Stimulated activated CD4-positive, alpha-beta T cell treated with anti-CD3 and anti-CD28 coated beads, TNF-alpha, amount 100 ng/mL, for 24 hours (primary cell): ENCODE measurements at places on chromosomes 16 and 17.

- DNase-seq = no peak
Measured at GRCh38 chr17:57515662-57516211, 229.4 kb downstream of the CCDC182 start.

DNA sequence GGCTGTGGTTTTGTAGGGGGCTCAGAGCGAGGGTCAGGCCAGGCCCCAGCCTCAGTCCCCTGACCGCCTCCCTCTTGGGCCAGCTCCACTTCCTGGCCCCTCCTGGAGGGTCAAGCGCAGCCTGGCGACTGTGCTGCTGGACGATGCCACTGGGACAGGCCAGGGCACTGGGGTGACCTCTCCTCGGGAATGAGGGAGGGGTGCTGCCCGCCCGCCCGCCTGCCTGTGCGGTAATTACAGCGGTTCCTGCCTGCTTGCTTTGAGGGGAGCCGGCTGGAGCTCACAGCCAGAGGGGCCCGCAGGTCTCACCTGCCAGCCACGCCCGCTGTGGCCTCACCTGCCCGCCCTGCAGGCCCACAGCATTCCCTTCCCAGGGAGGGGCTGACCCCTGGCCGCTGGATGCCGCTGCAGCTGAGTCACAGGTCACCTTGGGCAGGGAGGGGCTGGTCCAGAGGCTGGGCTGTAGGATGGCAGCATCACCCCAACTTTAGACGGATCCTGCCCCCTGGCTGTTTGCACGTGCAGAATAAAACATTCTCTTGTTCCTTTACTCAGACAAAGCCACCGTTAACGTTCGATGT is 76.7 kb upstream of the CBX4 start:
- DNase-seq = no peak

DNA sequence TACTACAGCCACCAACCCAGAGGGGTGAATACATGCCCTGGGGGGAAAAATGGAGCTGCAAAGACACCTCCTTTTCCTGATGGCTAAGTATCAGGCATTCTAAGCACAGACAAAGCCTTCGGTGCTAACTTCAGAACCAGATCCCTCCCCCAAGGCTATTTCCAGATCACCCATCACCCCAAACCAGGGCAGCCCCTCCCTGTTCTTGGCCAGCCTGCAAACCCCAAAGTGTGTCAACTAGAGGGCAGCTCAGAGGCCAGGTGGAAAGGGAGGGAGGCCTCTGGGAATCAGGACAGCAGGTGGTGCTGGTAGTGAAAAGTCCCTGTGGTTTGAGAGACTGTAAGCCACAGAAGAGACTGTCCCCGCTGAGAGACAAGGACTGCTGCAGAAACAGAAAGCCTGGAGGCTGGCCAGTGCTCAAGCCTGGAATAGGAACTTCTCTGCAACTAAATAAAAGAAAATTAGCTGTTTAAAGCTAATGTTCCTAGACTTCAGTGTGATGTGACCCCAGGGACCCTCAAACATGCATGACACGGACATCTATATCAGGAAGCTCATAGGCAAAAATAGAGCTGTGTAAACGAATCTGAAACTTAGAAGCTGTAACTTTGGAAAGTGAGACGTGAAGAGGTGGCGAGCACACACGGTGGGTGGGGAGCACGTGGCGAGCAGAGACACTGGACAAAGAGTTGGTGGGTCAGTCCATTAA is 9.1 kb downstream of the TUBG1 start:
- DNase-seq = no peak

DNA sequence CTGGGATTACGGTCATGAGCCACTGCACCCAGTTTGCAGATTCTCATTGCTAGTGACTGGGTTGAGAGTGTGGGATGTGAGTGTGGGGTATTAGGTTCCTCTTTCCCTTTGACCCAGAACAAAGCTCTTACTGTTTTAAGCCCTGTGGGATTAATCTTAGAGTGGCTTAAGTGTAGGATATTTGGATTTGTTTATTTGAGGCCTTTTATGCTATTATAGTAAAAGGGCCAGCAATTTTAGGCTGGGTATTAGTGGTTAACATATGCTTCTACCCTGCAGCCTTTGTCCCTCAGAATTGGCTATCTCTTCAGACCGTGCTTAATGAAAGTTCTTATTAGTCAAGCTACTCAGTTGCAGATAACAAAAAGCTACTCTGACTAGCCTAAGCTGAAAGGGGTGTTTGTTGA is 3.2 kb downstream of the SGF29 start:
- no peak for DNase-seq

DNA sequence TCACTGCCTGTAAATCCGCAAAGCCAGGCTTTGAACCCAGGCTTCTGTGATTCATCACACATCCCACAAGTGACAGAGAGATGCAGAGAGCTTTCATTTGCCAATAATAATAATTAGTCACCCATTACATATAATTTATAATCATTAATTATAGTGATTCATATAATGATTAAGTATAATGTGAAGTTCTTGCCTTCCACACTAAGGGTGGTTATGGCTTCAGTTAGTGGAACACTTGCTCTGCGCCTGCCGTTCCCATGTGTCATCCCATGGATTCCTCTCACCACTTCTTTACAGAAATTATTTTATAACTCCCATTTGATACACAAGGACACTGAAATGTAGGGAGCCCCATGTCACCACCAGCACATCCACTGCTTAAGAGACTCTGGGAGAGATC is 39.8 kb upstream of the XYLT1 start:
- no peak for DNase-seq

GRCh38 chr17:21542991-21543390 is 149.3 kb upstream of the KCNJ18 start:
- no peak for DNase-seq

DNA sequence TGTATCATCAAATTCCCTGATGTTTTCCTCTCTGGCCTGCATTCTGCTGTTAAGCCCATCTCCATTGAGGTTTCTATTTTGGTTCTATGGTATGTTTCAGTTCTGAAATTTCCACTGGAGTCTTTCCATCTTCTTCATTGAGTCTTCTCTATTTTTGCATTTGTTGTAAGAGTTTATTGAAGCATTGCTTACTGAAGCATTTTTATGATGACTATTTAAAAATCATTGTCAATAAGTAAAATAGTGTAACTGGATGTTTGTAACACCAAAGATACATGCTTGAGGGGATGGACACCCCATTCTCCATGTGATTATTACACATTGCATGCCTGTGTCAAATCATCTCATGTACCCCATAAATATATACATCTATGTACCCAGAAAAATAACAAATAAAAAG is 8.6 kb downstream of the KRT40 start:
- DNase-seq = no peak

DNA sequence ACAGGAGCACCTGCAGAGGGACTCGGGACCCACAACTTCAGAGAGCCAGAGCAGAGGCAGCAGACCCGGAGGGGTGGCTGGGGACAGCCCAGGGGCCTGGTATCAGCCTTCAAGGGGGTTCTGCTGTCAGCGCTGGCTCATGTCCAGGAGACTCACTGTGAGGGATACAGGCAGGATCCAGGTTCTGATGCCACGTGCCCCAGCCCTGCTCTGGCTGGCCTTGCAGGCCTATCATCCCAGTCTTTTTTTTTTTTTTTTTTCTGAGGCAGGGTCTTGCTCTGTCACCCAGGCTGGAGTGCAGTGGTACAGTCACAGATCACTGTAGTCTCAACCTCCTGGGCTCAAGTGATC is 9.0 kb upstream of the MTSS2 start:
- no peak for DNase-seq

- no peak for DNase-seq
Measured at GRCh38 chr16:17219991-17220390, 250.8 kb downstream of the XYLT1 start.

DNA sequence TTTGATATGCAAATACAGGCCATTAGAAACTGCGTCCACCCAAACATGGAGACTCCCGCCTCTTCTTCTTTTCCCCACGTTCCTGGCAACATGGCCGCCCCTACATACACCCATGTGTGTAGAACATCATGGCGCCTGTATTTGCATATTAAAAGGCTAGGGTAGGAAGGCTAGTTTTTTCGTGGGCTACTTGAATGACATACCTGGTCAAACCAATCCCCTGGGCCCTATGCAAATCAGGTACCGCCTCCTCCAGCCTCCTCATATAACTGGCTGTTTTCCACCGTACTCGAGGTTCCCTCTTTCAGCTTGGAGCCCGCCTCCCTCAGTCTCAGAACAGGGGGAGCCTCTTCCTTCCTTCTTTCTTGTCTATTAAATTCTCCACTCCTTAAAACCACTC is 840 bp upstream of the CD300LB start:
- no peak for DNase-seq

DNA sequence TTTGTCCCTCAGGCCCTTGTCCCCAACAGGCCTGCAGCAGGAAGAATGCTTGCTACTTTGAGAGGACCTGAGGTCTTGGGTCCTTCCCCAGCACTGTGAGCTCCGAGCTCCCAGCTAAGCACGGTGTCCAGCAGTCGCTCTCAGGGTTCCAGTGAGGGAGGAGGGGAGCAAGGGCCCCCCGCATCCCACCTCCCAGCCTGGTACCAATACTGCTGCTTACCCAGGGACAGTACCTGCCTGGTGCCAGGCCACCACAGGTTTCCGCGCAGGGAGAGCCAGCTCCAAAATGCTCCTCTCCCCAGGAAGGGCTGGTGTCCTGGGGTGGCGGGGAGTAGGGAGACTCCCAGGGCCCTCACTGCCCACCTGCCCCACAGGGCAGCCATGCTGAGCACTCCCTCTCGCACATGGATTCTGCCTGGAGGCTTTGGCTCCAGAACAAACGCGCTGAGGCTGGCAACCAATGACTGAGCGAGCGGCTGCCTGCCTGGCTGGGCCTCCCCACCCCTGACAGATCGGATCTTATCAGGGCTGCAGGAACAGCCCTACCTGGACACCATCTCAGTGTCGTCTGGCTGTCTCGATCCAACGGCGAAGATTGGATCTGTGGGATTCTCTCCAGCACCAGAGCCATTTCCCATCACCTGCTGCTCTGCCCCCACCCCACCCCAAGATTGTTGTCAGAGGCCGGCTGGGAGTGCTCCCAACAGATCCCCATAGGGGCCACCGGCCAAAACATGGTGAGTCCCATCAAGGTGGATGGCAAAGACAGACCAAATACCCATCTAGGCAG is 2.4 kb downstream of the DOK4 start:
- DNase-seq = no peak

GRCh38 chr16:17177242-17177958 is 293.4 kb downstream of the XYLT1 start:
- DNase-seq = no peak

DNA sequence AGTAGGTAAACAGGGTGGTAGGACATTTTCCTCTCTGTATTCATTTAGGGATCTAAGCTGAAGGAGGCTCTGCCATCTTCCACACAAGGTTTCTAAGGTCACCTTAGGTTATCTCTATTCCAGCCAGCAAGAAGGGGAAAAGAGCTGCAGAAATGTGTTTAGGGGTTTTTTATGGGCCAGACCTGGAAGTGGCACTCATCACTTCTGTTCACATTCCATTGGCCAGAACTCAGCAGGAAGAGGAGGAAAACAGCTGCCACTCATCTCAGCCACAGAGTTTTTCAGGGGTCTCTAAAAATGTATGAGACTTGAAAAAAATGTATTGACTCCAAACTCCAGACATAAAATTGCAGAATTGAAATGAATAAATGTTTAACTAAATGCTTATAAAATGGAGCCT is 65.8 kb downstream of the FTO start:
- DNase-seq = no peak

GRCh38 chr17:44024271-44024663 is 9.5 kb upstream of the TMEM101 start:
- DNase-seq = no peak

DNA sequence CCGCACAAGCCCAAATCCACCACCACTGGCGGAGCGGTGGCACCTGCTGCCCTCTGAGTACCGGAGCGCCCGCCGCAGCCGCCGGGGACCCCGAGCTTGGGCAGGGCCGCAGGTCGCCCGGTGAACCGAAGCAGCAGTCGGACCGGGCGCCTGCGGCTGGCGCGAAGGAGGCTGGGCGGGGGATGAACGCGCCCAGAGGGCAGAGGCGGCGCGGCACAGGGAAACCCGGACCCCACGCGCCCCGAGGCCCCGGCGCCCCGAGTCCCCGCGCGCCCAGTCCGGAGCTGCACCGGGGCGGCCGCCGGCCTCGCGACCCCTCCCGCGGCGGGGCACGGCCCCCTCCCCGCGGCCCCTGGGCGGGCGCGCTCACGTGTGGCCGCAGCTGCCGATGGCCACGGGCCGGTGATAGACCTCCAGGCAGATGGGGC is 393 bp downstream of the RNF166 start:
- DNase-seq = no peak

- no peak for DNase-seq
Measured at GRCh38 chr16:72129976-72130656, 36.5 kb downstream of the DHX38 start.

- DNase-seq = no peak
Measured at GRCh38 chr17:43966276-43966675, 12.5 kb upstream of the PYY start.

GRCh38 chr17:59329176-59330052 is 2.0 kb upstream of the YPEL2 start:
- no peak for DNase-seq
